Activated CD4-positive, alpha-beta T cell treated with anti-CD3 and anti-CD28 coated beads for 4 hours (primary cell): ENCODE measurements at places on chromosomes 7 and 10.

GRCh38 chr7:103632972-103633371 lies 187.0 kb upstream of the SLC26A5 start:
- no peak for DNase-seq

DNA sequence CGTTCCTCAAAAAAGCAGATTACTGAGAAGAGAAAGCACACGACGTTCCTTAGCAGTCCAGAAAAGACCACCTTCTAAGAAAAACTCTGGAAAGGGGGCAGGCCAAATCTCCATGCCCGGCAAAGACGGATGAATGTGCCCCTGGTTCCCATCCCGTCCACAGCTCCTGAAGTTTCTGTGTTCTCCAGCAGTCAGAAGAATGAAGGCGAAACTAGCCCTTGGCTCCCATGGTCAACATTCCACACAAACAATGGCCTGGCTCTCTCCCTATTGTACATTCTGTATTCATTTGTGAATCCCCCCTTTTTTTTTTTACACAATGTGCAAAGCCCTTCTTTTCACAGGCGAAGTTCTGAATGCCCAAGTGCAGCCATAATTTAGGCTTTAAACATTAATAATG lies 5.3 kb downstream of the CTBP2 start:
- no peak for DNase-seq

GRCh38 chr10:56991591-56992069 lies 630.6 kb upstream of the ZWINT start:
- DNase-seq, result no peak

- no peak for DNase-seq
Measured at GRCh38 chr7:117200786-117201458, 121.9 kb downstream of the WNT2 start.
